Gastrocnemius medialis (tissue), 4 donors: ENCODE measurements at places on chromosomes 5 and 9.

- H3K27ac ChIP-seq, result no peak overlapping the region
- H3K27me3 ChIP-seq, result no peaks in the 10 kb centered on the region
- no peak for DNase-seq
- no peak overlapping the region for H3K4me3 ChIP-seq
- no peaks in the 10 kb centered on the region for H3K4me1 ChIP-seq
- H3K36me3 ChIP-seq, result peaks cover 3% of the 10 kb centered on the region
These were observed 102.7 kb downstream of the OSMR start for GRCh38 chr5:38948501-38948900.

- no peaks in the 10 kb centered on the region for H3K36me3 ChIP-seq
- no peak overlapping the region for H3K4me3 ChIP-seq
These were observed 179.9 kb upstream of the NR3C1 start for GRCh38 chr5:143583409-143583808.

DNA sequence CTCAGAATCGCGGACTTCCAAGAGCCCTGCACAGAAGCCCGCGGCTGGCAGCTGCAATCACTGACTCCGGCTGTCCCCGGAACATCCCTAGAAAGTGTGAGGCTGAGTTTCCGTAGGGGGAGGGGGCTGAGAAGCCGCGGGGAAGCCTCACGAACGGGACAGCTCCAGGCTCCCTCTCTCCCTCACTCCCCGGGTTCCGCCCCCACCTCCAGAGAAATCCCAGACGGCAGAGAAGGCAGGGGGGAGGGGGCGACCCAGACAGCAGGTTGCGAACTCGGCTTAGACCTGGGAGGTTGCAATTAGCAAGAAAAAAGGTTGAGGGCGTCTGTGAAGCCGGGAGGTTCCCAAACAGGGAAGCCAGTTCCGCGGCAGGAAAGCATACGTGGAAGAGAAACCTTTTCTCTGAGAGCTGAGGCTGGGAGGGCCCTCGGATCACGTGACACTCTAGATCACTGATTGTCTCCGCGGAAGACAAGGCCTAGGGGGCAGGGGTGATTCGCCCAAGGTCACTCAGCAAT is 73.8 kb upstream of the CPLX2 start:
- H3K27me3 ChIP-seq, result peaks cover 13% of the 10 kb centered on the region
- peaks cover 2% of the 10 kb centered on the region for H3K4me1 ChIP-seq
- no peak overlapping the region for H3K4me3 ChIP-seq
- no peak for DNase-seq
- no peak overlapping the region for H3K27ac ChIP-seq
- H3K36me3 ChIP-seq, result no peaks in the 10 kb centered on the region

DNA sequence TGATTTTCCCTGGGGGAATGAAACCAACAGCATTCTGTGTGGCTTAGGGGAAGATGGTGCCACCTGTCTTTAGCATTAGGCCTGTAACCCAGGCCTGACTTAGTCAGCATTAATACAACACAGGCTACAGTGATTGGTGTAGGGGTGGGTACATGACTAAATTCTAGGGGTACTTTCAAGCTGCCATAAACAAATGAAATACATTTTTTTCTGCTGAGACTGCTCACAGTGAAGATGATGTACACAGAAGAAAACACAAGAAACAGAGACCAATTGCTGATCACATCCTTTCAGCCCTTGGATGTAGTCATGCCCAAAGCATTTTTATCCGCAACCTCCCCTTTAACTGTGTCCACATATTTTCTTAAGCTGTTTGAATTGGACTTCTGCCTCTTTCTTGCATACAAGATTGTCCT is 527.2 kb downstream of the KCTD16 start:
- no peaks in the 10 kb centered on the region for H3K27me3 ChIP-seq
- H3K27ac ChIP-seq, result no peak overlapping the region
- H3K36me3 ChIP-seq, result no peaks in the 10 kb centered on the region
- H3K4me1 ChIP-seq, result no peaks in the 10 kb centered on the region
- DNase-seq, result no peak

DNA sequence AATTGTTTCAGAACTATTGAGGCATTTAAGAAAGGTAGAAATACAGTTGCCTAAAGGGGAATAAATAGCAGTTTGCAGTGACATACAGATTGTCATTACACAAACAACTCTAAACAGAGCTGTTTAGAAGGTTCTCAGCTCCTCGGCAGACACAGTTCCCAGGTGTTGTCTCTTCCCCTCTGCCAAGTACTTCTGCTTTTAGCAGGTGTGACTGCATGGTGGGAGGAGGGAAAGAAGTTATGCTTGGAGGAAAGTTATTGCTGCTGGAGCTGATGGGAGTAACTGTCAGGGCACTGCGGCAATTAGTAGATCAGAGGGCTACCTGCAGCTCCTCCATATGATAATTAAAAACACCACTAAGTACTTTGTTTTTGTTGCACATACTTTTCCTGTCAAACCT is 14.5 kb downstream of the EDIL3 start:
- no peaks in the 10 kb centered on the region for H3K36me3 ChIP-seq
- no peaks in the 10 kb centered on the region for H3K27me3 ChIP-seq
- H3K4me1 ChIP-seq, result no peaks in the 10 kb centered on the region
- no peak overlapping the region for H3K4me3 ChIP-seq
- H3K27ac ChIP-seq, result no peak overlapping the region

GRCh38 chr9:33273266-33273971 is 8.6 kb downstream of the CHMP5 start:
- H3K36me3 ChIP-seq, result peaks cover 5% of the 10 kb centered on the region
- peaks cover 2% of the 10 kb centered on the region for H3K4me1 ChIP-seq
- no peak for DNase-seq

GRCh38 chr5:10243660-10244240 is 5.9 kb downstream of the ATPSCKMT start:
- no peak overlapping the region for H3K4me3 ChIP-seq
- H3K27me3 ChIP-seq, result no peaks in the 10 kb centered on the region
- peaks cover 6% of the 10 kb centered on the region for H3K4me1 ChIP-seq
- H3K36me3 ChIP-seq, result peaks cover 5% of the 10 kb centered on the region
- DNase-seq, result no peak
- H3K27ac ChIP-seq, result no peak overlapping the region

DNA sequence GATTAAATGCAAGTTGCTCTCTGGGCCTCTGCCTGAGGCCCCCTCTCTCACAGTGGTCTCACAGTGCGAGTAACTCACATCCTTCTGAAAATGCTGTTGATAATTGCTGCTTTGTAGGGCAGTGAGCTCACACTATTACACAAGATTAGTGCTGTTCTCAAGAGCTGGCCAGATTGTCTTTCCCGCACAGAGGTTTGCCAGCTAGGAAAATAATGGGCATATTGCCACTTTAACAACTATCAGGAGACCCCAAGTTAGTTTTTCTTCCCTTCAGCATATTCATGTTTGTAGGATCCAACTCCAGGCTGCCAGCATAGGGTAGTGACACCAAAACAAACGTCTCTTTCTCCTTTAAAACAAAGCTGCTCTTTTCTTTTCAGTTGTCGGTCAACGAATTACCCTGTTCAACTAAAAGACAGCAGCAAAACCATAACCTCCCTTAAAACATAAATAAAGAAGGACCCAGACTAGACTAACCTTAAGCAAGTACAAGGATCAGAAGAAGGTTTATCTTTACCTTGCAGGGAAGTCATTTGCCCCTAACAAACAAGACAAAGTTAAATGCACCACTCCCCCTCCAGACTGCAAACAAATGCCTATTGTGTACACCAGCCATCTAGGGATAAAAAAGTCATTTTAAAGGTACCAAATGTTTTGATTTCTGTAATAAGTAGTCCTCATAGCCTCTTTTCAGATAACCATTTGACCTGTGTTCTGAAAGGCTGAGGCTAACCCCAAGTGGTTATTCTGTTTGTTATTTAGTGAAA is 91.4 kb downstream of the VCAN start:
- H3K4me1 ChIP-seq, result no peaks in the 10 kb centered on the region
- no peaks in the 10 kb centered on the region for H3K36me3 ChIP-seq
- peak overlapping the region; percentile 21 for H3K27ac ChIP-seq
- DNase-seq, result no peak

DNA sequence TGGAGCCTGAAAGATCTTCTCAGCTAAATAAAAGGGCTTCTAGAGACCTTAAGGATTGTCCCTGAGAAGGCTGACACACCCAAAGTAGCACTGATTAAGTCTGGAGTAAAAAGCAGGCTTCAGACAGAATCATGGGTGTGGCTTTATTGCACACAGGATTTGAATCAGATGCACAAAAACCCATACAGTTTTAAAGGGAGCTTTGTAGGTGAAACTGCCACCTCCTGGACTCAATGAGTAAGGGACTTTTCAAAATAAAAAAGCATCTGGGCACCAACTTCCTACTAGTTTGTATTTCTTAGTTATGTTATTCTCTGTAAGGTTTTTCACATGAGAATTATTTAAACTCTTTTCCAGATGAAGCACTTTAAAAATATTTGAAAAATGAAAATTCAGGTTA is 129.4 kb downstream of the EDIL3 start:
- no peak overlapping the region for H3K27ac ChIP-seq
- H3K4me1 ChIP-seq, result no peaks in the 10 kb centered on the region
- no peak for DNase-seq
- H3K36me3 ChIP-seq, result no peaks in the 10 kb centered on the region
- H3K27me3 ChIP-seq, result no peaks in the 10 kb centered on the region

GRCh38 chr5:124287813-124288212 is 458.6 kb downstream of the ZNF608 start:
- H3K4me1 ChIP-seq, result peaks cover 11% of the 10 kb centered on the region
- H3K27me3 ChIP-seq, result no peaks in the 10 kb centered on the region
- H3K4me3 ChIP-seq, result no peak overlapping the region
- peak; percentile 26 for DNase-seq

GRCh38 chr5:180114304-180115003 is 42.9 kb upstream of the RNF130 start:
- H3K27me3 ChIP-seq, result no peaks in the 10 kb centered on the region
- no peaks in the 10 kb centered on the region for H3K4me1 ChIP-seq
- H3K27ac ChIP-seq, result no peak overlapping the region
- no peaks in the 10 kb centered on the region for H3K36me3 ChIP-seq

DNA sequence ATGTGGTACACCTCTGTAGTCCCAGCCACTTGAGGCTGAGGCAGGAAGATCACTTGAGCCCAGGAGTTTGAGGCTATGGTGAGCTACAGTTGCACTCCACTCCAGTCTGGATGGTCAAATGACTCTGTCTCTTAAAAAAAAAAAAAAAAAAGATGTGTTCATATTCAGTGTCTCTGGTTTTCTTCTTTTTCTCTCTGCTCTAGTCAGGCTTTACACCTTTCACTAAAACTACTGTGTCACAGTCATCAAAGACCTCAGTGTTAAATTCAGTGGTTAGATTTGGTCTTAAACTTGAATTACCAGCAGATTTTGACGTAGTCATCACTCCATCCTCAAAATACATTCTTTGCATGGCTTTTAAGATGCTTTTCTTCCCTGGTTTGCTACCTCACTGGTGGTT is 28.8 kb downstream of the NAA35 start:
- DNase-seq, result no peak
- no peak overlapping the region for H3K4me3 ChIP-seq
- H3K36me3 ChIP-seq, result peaks cover 46% of the 10 kb centered on the region
- no peaks in the 10 kb centered on the region for H3K27me3 ChIP-seq
- H3K4me1 ChIP-seq, result no peaks in the 10 kb centered on the region

DNA sequence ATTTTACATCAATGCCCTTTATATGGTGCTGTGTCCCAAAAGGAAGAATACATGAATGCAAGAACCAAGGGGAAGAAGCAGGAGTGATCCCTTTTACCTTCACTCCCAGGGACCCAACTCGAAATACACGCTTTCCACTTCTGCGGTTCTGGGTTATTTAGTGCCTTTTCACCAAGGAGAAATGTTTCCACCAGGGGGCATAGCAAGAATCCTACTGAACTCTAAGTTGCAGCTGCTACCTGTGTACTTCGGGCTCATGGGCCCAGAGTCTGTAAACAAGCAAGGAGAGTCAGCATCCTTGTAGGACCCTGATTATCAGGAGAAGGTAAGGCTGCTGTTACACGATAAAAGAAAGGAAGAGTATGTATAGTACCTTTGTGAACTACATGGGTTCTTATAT is 45.7 kb downstream of the DPYSL3 start:
- H3K36me3 ChIP-seq, result no peaks in the 10 kb centered on the region
- peaks cover 15% of the 10 kb centered on the region for H3K4me1 ChIP-seq
- DNase-seq, result no peak
- no peaks in the 10 kb centered on the region for H3K27me3 ChIP-seq

DNA sequence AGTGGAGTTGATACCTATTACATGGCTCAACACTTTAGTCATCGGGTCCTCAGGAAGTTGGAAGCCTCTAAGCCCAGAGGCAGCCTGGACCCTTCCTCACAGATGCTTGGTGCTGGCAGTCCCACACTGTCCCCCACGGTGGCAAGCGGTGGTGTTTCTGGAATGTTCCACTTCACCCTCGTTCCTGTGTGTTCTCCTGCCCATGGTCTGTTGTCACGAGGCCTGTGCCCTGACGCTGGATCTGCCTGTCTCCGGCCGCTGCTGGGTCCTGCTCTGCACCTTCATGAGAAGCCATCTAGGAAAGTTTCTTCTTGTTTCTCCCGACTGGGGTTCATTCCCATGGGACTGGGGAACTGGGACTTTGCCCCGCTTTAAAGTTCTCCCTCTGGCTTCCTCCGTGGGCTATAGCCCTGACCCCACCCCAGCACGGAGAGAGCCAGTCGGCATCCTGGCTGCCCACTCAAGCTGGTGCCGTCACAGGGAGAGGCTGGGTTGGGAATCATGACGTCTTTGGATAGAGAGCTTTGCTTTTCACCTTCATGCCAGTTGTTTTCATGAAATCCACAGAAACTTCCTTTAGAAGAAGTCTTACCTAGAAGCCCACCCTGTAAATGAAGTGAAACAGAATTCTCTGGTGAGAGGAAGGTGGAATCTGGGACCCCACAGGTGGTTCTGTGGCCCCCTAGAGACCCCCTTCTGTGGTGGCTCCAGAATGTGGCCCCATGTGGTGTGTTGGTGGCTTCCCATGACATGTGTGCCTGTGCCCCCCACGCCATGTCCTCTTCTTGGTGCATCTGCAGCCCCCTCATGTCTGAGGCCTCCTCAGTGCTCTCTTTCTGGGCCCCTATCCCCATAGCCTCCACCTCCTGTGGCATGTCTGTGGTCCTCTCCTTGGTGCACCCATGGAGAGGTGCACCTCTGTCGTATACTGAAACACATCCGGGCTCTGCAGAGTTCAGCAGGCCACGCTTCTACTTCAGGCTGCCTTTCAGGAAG is 43.8 kb downstream of the TRIP13 start:
- no peaks in the 10 kb centered on the region for H3K36me3 ChIP-seq
- H3K27ac ChIP-seq, result no peak overlapping the region
- no peaks in the 10 kb centered on the region for H3K4me1 ChIP-seq

DNA sequence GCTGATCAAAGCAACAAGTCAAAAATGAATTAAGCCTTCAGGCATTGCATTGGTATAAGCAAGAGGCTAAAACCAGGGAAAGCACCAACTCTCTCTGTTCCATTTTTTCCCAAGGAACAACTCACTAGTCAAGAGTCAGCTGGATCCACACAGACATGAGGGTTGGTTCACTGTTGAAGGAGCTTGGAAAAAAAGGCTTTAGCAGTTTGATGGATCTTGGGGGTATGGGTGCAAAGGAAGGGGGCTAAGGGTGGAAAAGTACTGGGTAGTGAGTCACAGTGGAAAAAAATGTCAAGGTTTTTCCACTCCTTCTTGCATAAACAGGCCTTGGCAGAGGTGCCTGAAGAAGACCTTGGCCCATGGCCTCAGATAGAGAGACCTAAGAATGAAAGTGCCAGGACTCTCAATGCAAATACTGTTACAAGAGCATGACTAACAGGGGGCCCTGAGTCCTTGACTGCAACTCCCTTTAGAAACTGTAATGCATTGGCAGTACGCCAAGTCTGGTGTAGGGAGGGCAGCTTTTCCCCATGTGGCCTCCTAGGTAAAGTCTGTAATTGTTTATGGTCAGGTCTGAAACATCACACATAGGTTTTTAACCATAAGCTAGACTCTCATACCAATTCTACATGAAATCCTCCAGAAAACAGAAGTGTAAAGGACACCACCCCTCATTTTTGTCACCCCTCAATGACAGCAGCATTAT is 23.7 kb downstream of the ACTL7A start:
- H3K27me3 ChIP-seq, result no peaks in the 10 kb centered on the region
- peak overlapping the region; percentile 3 for H3K27ac ChIP-seq
- no peak overlapping the region for H3K4me3 ChIP-seq
- peaks cover 35% of the 10 kb centered on the region for H3K36me3 ChIP-seq
- no peak for DNase-seq
- no peaks in the 10 kb centered on the region for H3K4me1 ChIP-seq
